ENCODE measurements at places on chromosomes 1 and 21.
A peak's percentile ranks its signal among the peaks of the same experiment; 100 is the strongest.

GRCh38 chr21:31558189-31558961, 101.1 kb upstream of the SOD1 start:
- peak; percentile 48 for DNase-seq

DNA sequence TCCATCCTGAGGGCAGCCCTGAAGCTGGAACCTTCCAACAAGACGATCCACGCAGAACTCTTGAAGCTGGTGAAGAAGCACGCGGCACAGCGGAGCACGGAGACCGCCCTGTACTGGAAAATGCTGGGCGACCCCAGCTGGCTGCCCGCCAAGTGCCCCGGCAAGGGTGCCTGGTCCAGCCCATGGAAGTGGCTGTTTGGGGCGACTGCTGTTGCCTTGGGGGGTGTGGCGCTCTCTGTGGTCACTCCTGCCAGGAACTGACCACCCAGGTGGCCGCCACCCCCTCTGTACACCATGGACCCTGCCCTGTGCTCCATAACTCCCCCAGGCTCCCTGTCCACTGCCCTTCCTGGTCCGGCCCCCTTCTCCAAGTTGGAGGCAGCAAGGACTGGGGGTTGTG, 90.8 kb downstream of the PPP1R12B start:
- DNase-seq, result no peak

DNA sequence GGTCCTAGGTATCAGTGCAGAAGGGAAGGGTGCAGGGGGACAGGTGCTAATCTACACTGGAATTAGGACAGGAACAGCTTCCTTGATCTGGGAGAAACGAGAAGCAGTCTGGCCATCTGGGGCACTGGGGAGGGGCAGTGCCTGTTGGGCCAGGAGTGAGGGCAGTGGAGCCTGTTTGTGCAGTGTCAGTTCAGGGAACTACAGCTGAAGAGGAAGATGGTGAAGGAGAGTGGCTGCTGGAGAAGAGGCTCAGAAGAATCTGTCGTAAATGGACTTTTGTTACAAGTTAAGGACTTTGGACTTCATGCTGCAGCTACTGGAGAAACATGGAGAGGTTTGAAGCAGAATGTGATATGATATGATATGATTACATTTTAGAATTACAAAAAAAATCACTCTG, 3.2 kb upstream of the TNFSF4 start:
- DNase-seq, result no peak

GRCh38 chr1:156746728-156747631, 4.5 kb downstream of the HDGF start:
- DNase-seq, result peak; percentile 99

GRCh38 chr1:41888756-41889155, 30.0 kb downstream of the HIVEP3 start:
- peak; percentile 10 for DNase-seq
